ENCODE measurements at places on chromosomes 11 and 22. TPM values are rescaled to one million over a fixed set of nuclear protein-coding genes. Genes with fewer than 3 reads are reported as not detected.

The NCR3LG1 gene
- 8.1 TPM for total RNA-seq

The OR51G1 gene
- total RNA-seq: not detected

The SLC22A9 gene
- not detected for total RNA-seq

The PRRG4 gene
- not detected for total RNA-seq

The SCUBE1 gene
- total RNA-seq: not detected

The FZD4 gene
- total RNA-seq: 112 TPM

The OR2D2 gene
- 0.31 TPM for total RNA-seq

The INSC gene
- total RNA-seq: not detected

The FXYD2 gene
- 1.8 TPM for total RNA-seq

The LUZP2 gene
- total RNA-seq: 0.07 TPM

The KCNJ1 gene
- total RNA-seq: not detected

The PIK3IP1 gene
- 8.4 TPM for total RNA-seq

The IGLL1 gene
- total RNA-seq: not detected

The INS gene
- total RNA-seq: not detected

The ST14 gene
- not detected for total RNA-seq

The RBMXL2 gene
- total RNA-seq: 0.51 TPM

The LINC01488 gene
- total RNA-seq: not detected

The OR52A1 gene
- total RNA-seq: not detected

The OR51E2 gene
- total RNA-seq: not detected

The OR9Q1 gene
- not detected for total RNA-seq

The ZDHHC13 gene
- total RNA-seq: 50.1 TPM

The FGF3 gene
- not detected for total RNA-seq

The RFPL2 gene
- not detected for total RNA-seq

The APOL6 gene
- 1.3 TPM for total RNA-seq

The SCGB1A1 gene
- not detected for total RNA-seq

The GSTT2B gene
- total RNA-seq: 4.0 TPM
